ENCODE measurements at places on chromosomes 1 and 21. TPM values are rescaled to one million over a fixed set of nuclear protein-coding genes. Genes with fewer than 3 reads are reported as not detected.

The LY9 gene
- 0.52 TPM for polyA plus RNA-seq

The PCAT6 gene
- 3.0 TPM for polyA plus RNA-seq

The WDR64 gene
- 0.33 TPM for polyA plus RNA-seq

The FMO5 gene
- polyA plus RNA-seq, result 13.2 TPM

The PLD5 gene
- polyA plus RNA-seq, result 0.53 TPM

The SPRR4 gene
- not detected for polyA plus RNA-seq

The EDN2 gene
- polyA plus RNA-seq, result 0.61 TPM

The MTARC1 gene
- 25.9 TPM for polyA plus RNA-seq

The OR2L8 gene
- polyA plus RNA-seq, result not detected

The AADACL4 gene
- polyA plus RNA-seq, result 0.10 TPM

The KRTAP11-1 gene
- not detected for polyA plus RNA-seq

The CRYAA gene
- polyA plus RNA-seq, result not detected

The CHD5 gene
- polyA plus RNA-seq, result 0.24 TPM

The TDRD5 gene
- polyA plus RNA-seq, result 0.44 TPM

The UTS2 gene
- not detected for polyA plus RNA-seq

The TNNT2 gene
- polyA plus RNA-seq, result 4.2 TPM

The PDPN gene
- polyA plus RNA-seq, result 49.9 TPM

The COL8A2 gene
- polyA plus RNA-seq, result 1.0 TPM

The SEMA6C gene
- 28.1 TPM for polyA plus RNA-seq

The FCRL3 gene
- 0.31 TPM for polyA plus RNA-seq

The SHCBP1L gene
- 0.31 TPM for polyA plus RNA-seq

The MT1HL1 gene
- not detected for polyA plus RNA-seq

The RUNX3 gene
- 0.98 TPM for polyA plus RNA-seq

The LCE1A gene
- polyA plus RNA-seq, result not detected

The RNF207 gene
- 13.7 TPM for polyA plus RNA-seq

The KIAA1614 gene
- polyA plus RNA-seq, result 9.1 TPM

The CADM3 gene
- polyA plus RNA-seq, result 1.1 TPM

The SERINC2 gene
- 14.6 TPM for polyA plus RNA-seq

The OR6Y1 gene
- not detected for polyA plus RNA-seq

The GPR157 gene
- 15.2 TPM for polyA plus RNA-seq

The FCRL1 gene
- polyA plus RNA-seq, result 0.15 TPM

The LCE2C gene
- not detected for polyA plus RNA-seq

The TMEM82 gene
- 0.15 TPM for polyA plus RNA-seq

The NPPA gene
- polyA plus RNA-seq, result 0.78 TPM

The ARHGAP29 gene
- polyA plus RNA-seq, result 62.9 TPM

The APCS gene
- not detected for polyA plus RNA-seq

The NASP gene
- 373 TPM for polyA plus RNA-seq

The KRTAP19-1 gene
- polyA plus RNA-seq, result not detected

The CENPF gene
- polyA plus RNA-seq, result 157 TPM

The USP1 gene
- 56.8 TPM for polyA plus RNA-seq

The HRNR gene
- polyA plus RNA-seq, result 0.13 TPM

The PTGS2 gene
- polyA plus RNA-seq, result 4.0 TPM

The LORICRIN gene
- not detected for polyA plus RNA-seq

The C1orf116 gene
- polyA plus RNA-seq, result 58.5 TPM

The TTC4 gene
- polyA plus RNA-seq, result 36.7 TPM

The RGSL1 gene
- polyA plus RNA-seq, result not detected

The YY1AP1 gene
- polyA plus RNA-seq, result 77.6 TPM

The SLC1A7 gene
- 0.66 TPM for polyA plus RNA-seq

The SIM2 gene
- 1.2 TPM for polyA plus RNA-seq

The TFF3 gene
- 13.7 TPM for polyA plus RNA-seq

The NCF2 gene
- polyA plus RNA-seq, result 4.7 TPM

The CCT3 gene
- polyA plus RNA-seq, result 266 TPM

The HMGN1 gene
- polyA plus RNA-seq, result 700 TPM

The LCE2B gene
- polyA plus RNA-seq, result not detected
